ENCODE measurements at places on chromosomes 13 and 19.

- DNase-seq: no peak
Measured at GRCh38 chr13:100546713-100547405, 41.7 kb downstream of the GGACT start.

DNA sequence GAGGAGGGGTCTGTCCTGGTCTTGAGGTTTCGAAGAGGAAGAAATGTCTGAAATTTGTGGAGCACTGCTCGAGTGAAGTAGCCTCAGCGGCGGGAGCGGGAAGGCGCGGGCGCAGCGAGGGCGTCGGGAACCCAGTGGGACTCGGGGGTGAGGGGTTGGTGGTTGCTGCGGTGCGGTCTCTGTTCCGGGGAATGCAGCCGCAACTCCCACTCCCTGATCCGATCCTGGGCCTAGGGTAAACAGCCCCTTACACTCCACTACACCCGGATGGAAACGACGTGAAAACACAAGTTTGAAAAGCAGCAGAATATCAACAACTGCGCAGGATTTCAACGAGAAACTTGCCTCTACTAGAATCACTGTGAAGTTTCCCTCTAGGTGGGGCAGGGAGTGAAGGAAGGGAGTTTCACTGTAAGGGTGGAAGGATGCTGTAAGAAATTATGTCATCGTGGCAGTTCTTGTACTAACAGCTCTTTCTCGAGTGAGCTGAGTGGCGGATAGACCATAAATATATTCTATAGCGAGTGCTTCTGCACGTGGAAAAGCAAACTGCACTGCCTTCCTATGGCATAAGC is 2.0 kb upstream of the KLF12 start:
- peak; percentile 52 for DNase-seq

DNA sequence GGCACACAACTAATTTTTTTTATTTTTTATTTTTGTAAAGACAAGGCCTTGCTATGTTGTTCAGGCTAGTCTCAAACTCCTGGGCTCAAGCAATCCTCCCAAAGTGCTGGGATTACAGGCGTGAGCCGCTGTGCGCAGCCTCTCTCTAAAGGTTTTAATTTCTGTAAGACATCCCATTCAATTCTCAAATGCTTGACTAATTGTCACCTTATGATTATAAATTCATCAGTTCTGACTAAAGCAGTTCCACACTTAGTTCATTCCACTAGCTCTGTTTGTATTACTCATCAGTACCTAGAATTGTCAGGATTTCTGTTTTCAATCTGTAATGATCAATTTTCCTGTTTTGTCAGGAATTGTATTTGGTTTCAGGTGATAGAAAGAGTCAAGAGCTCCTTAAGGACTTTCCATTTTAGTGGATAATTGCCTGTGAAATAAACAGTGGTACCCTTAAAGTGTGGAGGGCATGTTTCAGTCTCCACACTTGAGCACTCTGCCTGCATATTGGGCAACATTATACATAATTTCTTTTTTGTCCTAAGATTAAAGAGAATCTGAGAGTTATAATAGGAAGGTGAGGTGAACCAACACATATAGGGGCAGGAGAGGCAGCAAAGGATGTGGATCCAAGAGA is 27.6 kb downstream of the GPALPP1 start:
- no peak for DNase-seq

DNA sequence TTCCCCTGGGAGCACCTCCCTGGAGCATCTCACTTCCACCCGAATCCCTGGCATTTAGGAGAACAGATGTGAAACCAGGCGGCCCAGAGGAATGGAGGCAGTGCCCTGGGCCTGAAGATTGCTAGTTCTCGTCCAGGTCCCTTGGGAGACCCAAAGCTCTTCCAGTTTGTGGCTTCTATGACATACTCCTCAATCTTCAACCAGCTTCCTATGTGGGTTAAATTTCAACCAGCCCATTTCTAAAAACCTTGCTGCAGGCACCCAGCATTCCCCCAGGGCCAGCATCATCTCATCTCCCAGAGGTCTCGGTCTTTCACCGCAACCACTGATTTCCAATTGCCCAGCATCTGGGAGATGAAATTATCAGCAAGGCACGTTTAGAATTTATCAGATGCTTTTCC is 46.0 kb upstream of the STK24 start:
- DNase-seq: peak; percentile 51

DNA sequence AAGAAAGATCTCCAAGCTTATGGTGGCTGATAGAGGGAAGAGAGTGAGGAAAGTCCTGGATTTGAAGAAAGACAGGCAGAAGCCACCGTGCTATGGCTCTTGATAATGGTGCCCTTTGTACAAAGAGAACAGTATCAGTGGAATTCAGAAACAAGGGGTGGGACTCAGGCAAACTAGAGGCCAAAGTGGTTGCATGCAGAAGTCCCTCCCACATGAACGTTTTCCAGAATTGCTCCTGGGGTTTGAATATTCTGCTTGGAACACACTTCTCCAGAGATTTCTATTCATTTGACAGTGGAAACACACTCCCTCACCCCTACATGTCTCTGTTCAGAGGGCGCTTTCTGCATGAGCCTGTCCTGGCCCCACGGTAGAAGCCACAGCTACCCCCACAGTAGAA is 10.1 kb upstream of the MBNL2 start:
- DNase-seq: no peak

- DNase-seq: peak; percentile 26
Measured at GRCh38 chr19:2477141-2477710, 1.3 kb downstream of the GADD45B start.

DNA sequence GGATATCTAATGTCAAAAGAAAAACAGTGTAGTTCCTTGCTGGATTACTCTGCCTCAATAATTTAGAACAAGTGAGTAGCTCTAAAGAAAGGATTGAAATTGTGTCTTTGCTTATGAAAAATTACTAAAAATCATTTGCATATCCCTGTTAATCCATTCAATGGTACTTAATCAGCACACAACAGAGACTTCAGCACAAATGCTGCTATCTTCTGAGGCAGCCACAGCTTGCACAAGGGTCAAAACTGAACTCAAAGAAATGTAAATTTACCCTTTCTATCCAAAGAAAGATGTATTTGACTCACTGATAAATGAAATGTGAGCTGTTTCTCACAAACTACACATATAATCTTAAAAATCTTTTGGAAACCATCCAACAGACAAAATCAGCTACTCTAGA is 116.2 kb downstream of the LHFPL6 start:
- no peak for DNase-seq

DNA sequence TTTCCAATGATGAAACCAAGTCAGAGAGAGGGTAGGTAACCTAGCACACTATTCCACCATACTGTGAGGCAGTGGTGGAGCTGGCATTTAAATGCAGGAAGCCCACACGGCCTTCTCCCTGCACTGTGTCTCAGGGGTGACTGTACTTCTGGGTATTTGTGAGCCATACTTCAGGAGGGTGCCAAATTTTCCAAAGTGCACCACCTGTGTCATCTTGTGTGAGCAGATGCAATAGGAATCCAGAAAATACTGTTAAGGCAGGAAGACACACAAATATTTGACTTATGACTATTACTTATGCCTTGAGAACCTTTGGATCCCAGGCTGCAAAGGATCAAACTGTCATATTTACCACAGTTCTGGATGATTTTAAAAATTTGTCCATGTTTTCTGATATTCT is 17.3 kb downstream of the ZNF229 start:
- DNase-seq: no peak

- DNase-seq: no peak
Measured at GRCh38 chr19:435056-435706, 25.7 kb downstream of the SHC2 start.

DNA sequence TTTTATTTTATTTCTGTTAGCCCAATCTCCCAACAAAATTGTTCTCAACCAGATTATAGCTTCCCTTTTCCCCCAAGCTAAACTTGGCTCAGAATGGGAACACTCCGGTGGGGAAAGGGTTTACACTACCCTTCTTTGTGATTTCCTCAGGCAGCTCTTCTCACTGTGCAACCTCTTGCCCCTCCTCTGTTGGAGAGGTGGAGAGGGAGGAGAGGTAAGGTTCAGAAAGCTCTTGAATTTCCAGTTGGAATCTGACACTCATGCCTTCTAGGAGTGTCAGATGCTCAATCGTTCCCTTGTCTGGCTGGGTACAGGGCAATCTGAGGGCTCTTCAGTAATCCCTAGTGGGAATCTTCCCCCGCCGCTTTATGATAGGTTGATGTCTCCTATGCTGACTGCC is 486.1 kb upstream of the KLF12 start:
- DNase-seq: no peak

- no peak for DNase-seq
Measured at GRCh38 chr19:13102666-13103580, at the start of gene LYL1. Gene LYL1 (minus strand): TSS chr19:13102858. CDS start chr19:13101171, 1,687 bp downstream.

DNA sequence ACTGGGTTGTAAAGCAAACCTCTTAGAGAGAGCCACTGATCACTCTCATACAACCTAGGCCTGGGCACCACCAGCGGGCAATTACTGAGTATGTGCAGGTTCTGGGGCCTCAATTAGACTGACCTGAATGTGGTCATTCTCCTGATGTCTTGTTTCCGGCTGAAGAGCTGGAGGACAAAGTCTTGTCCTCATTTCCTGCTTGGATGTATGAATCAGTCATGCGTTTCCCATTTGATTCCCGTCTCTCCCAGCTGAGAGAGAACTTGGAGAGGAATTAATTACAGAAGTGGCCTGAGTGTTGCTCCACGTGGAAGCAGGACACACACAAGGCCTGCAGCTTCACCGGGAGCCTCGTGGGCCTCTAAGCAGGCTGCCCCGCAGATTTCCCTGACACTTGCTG is 799.3 kb upstream of the ARGLU1 start:
- DNase-seq: peak; percentile 15
